ENCODE measurements at places on chromosomes 6 and 20.

GRCh38 chr6:33192105-33192646 lies at the start of gene COL11A2:
Gene COL11A2 (minus strand): TSS chr6:33192467. CDS start chr6:33192240, 227 bp downstream.
- no peak for DNase-seq

DNA sequence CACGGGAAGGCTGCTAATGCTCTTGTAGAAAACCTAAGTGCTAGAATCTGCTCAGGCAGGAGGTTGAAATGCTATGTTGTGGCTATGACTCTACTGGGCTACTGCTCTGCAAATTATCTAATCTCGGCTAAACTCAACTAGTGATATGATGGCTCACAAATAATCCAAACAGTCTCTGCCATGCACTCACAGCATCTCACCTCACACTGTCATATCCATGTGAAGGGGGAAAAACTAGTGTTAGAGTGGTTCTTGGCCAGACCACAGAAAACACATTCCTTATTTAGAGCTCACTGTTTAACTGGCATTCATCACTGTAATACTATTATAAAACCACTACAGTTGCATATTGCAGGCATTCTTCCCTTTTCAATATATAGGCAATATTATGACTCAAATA lies 81.8 kb upstream of the DST start:
- no peak for DNase-seq

- no peak for DNase-seq
Observed at GRCh38 chr20:40168981-40169620, 519.9 kb downstream of the MAFB start.

DNA sequence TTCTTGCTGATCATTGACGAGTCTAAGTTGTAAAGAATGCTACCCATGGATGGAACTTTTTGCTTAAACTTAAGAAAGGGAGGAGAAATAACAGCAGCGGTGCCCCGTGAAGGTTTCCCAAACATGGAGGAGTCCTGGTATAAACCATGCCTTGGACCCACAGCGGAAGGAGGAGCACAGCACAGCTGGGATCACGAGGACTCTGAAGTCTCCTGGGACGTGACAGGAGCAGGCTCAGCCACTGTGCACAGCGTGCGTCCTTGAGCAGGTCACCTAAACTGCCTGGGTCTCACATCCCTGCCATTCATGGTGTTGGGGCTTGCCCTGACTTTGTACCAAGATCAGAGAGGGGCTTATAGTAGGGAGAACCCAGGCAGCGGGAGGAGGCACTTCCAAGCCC lies 56.1 kb upstream of the UNC93A start:
- no peak for DNase-seq

GRCh38 chr6:150528648-150529285 lies 70.9 kb upstream of the PLEKHG1 start:
- no peak for DNase-seq

GRCh38 chr6:124795643-124796463 lies 166.4 kb upstream of the RNF217 start:
- DNase-seq, result no peak

DNA sequence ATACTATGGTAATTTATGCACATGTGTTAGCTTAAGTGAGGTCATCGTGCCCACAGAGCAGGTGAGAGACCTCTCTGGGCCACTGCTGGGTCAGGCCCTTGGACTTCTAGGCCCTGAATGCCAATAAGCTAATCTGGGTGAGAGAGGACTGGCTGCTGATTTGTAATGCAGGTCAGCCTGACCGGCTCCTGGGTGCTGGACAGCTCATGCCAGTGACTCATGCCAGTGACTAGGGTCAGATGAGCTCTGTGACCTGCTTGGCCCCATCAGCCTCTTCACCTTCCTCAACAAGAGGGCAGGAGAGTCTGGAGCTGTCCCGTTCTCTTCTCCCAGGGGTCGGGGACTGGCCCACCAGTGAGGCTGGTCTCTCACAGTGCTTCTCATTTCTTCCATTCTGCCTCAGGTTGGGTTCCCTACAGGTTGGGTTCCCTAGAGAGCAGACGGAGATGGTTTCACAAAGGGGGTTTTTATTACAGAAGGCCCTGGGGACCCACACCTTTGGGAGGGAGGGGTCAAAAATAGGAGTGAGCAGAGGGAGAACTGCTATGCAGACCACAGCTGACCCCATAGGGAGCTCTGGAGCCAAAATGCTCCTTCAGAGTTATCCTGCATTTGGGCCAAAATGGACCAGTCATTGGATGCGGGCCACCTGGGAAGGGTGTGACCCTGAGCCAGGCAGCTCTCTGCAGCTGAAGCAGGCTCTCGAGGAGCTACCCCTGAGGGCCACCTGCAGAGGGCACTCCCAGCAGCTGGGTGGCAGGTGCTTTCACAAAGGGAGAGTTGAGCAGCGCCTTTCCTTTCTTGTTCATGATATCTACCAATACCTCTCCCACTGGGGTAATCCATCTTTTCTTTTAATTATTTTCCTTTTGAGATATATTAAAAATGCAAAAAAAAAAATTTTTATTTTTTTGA lies 2.2 kb upstream of the OXT start:
- DNase-seq, result no peak

- no peak for DNase-seq
Observed at GRCh38 chr6:36373368-36374019, 14.0 kb downstream of the ETV7 start.

- DNase-seq, result no peak
Observed at GRCh38 chr20:2314759-2315439, 19.1 kb downstream of the TGM3 start.

Measured in Panc1 (cell line).